Stomach (tissue), 19 donors: ENCODE measurements at places on chromosomes 1 and 21. TPM values are rescaled to one million over a fixed set of nuclear protein-coding genes. Genes with fewer than 3 reads are reported as not detected.
A peak's percentile ranks its signal among the peaks of the same experiment; 100 is the strongest.

Gene INKA2
- 3.2 TPM for total RNA-seq

Gene HAO2
- 0.73 TPM for total RNA-seq

GRCh38 chr1:68197891-68198290 lies 34.4 kb downstream of the WLS start:
- H3K4me1 ChIP-seq = peaks cover 83% of the 10 kb centered on the region
- H3K36me3 ChIP-seq = peaks cover 6% of the 10 kb centered on the region
- peak; percentile 82 for DNase-seq
- no peak overlapping the region for H3K4me3 ChIP-seq
- peak overlapping the region; percentile 75 for H3K27ac ChIP-seq
- H3K27me3 ChIP-seq = no peaks in the 10 kb centered on the region

GRCh38 chr1:238254935-238255334 lies 364.2 kb upstream of the ZP4 start:
- no peaks in the 10 kb centered on the region for H3K36me3 ChIP-seq
- H3K27me3 ChIP-seq = no peaks in the 10 kb centered on the region
- H3K27ac ChIP-seq = no peak overlapping the region
- no peak overlapping the region for H3K4me3 ChIP-seq
- H3K4me1 ChIP-seq = no peaks in the 10 kb centered on the region
- DNase-seq = no peak
